Fibroblast of skin of left quadriceps (primary cell): ENCODE measurements at places on chromosomes 1 and 21.

GRCh38 chr1:222038971-222039370, 297.1 kb upstream of the DUSP10 start:
- no peak for DNase-seq

DNA sequence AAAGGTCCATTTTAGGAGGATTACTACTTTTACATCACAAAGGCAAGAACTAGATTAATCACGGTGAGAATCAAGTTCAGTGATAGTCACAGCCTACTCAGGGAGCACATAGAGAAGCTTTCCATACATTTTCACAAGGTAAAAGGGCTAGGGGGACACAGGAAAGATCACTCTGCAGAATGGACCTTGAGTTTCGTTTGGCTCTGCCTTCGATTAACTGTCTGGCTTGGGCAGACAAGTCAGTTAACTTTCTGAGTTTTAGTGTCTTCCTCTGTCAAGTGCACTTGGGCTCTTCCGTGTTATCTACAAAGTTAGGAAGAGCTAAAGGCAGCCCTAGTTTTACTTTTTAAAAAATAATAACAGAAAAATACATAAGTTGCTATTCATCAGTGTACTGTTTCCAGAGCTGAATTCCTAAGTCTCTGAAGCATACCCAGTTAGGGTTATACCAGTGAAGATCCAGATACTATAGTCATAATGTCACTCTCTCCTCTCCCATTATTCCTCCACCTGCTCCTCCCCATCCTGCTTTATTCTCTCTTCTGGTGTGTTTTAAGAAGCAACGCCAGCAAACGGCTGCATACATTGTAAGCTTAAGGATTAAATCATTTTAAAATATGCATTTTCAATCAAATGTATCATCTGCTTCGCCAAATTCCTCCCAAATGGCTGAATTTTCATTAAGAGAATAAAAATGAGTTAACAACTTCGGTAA, 1.7 kb downstream of the CEP170 start:
- DNase-seq: no peak

GRCh38 chr1:3031401-3032221, 10.3 kb downstream of the ACTRT2 start:
- no peak for DNase-seq

DNA sequence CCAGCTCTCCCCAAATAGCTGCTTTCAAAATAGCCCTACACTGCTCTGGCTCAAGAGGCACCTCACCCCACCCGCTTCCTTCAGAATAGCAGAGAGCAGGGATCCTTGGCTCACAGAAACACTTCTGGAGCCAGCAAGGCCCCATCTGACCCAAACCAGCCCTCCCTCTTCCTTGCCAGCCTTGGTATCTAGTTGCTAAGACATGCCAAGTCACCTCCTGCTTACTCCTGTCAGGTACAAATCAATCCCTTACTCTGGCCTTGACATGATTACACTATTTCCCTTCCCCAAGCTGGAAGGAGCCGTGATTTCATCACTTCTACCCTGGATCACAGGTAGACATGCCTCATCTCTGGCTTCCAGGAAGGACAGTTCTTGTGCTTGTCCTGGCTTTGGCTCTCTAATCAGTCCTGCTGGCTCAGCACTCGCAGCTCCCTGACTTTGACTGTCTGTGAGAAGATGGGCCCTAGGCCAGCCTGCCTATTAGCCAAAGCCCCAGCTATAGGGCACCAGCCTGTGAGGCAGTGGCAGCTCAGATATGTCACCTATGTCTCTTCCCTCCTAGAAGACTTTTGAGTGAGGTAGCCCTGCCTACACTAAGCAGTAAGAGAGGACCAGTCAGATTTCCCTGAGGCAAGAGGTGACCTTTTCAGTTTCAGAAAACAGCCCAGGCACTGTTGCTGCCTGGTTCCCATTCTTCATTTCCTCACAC, 8.9 kb upstream of the MUTYH start:
- DNase-seq: no peak

DNA sequence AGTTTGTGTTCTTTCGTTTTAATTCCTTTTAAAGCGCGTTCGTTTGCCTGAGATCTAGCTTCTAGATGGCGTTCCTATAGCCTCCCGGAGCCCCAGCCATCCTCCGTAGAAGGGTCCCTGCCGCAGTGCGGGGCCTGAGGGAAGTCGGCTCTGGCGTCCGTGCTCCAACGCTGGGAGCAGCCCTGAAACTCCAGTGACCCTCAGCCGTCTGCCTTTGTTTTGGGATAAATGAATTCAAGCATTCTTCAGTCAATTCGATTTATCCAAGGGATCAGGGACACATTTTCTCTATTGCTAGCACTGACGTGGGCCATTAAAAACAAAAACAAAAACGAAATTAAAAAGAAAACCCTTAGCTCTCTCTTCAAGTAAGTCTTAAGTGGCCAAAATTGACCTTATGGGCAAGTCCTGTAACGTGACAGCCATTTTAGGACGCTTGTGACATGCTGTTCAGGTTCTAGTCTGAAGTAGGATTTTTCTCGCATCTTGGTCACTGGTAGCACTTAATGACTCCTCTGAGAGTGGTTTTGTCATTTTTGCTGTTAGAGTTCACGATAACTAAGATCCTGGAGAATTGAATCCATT, 742 bp upstream of the HSPA13 start:
- no peak for DNase-seq

DNA sequence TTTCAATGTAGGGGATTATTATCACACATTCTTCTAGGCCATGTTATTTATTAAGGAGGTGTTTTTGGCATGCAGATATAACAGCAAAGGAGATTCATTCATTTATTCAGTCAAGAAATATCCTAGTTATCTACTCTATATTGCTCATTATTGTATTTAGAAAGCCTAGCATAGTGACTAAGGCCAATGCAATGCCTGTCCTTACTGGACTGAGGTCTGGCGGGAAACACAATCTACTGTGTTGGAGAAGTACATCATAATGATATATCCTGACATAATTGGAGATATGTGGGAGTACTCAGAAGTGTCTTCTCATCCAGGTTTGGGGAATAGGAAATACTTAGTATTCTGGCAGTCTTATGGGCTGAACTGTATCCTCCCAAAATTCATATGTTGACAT, 421.5 kb upstream of the USP24 start:
- DNase-seq: no peak
